ENCODE measurements at places on chromosomes 6 and 20.
A peak's percentile ranks its signal among the peaks of the same experiment; 100 is the strongest.

DNA sequence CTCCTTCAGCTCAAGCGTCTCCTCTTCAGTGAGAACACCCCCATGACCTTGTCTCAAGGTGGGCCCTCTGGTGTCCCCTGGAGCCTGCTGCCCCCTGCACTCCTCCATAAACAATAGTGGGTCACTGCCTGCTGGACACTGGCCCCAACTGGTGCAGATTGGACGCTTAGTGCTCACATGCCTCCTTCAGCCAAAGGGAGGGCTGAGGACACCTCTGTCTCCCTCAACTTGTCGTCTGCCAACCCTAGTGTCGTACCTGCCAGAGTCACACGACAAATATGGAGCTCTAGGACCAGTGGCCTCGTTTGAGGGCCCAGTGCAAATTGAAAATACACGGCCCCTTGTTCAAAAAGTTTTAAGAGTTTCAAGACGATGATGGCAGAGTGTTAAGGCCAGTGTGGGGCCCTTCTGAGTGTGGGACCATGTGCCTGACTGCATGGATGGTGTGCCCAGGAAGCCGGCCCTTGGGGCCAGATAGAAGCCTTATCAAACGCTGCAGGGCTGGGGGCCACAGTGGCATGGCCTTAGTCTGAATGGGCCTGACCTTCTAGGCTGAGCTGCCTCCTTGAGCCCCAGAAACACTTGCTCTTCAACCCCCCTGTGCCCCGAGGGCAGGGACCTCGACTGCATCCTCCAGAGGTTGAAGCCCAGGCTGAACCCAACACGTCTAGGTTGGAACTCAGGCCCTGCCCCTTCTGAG is 20.1 kb downstream of the APCDD1L start:
- no peak for DNase-seq
- no peak overlapping the region for H3K27ac ChIP-seq
- no peaks in the 10 kb centered on the region for H3K36me3 ChIP-seq
- no peaks in the 10 kb centered on the region for H3K27me3 ChIP-seq
- no peak overlapping the region for H3K4me3 ChIP-seq
- no peaks in the 10 kb centered on the region for H3K4me1 ChIP-seq

DNA sequence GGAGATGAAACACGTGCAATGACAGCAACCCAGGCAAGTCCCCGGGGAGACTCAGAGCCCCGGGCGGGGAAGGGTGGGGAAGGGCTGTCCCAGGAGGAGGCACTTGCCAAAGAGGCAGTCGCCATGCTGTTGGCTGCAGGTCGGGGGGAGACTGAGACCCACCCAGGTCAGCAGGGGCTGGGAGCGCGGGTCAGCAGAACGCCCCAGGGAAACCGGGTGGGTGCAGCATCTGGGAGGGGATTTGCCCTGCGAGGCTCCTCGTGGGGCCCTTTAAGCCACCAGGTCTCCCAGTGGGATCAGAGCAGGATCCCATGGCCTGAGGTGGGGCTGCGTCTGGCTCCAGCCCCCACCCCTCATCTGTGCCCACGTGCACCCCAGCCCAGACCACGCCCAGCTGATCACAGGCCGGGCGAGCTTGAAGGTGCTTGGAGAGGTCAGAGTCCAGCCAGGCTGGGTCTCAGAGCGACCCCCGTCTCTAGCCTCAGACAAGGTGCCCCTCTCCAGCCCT is 65.5 kb downstream of the YTHDF1 start:
- no peak overlapping the region for H3K27ac ChIP-seq
- no peak for DNase-seq
- no peaks in the 10 kb centered on the region for H3K4me1 ChIP-seq
- no peaks in the 10 kb centered on the region for H3K27me3 ChIP-seq

DNA sequence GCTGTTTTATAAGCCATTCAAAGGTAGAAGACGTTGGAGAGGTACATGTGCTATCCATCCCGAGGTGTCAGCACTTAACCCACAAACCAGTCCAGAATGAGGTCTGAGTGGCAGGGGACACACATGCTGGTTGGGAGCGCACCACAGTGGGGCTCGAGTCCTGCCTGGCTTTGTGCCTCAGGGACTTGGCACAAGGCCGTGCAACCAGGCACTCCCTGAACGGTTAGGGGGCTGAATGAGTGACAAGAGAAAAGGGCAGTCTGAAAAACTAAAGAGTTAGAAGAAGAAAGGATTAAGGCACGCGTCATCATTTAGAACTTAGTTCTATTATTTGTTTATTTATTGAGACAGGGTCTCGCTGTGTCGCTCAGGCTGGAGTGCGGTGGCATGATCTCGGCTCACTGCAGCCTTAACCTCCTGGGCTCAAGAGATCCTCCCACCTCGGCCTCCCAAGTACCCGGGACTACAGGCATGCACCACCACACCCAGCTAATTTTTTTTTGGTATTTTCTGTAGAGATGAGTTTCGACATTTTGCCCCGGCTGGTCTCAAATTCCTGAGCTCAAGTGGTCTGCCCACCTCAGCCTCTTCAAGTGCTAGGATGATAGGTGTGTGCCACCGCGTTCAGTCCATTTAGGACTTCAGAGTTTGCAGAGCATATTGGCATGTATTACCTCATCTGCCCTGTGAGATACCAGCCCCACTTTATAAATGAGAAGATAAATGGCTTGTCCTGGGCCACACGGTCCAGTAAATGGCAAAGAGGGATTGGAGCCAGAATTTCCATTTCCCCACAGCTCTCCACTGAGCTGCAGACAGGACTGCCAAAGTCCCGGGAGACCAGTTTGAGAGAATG is 47.4 kb upstream of the IRF4 start:
- H3K4me3 ChIP-seq, result no peak overlapping the region
- no peak for DNase-seq
- H3K4me1 ChIP-seq, result peaks cover 4% of the 10 kb centered on the region
- H3K27ac ChIP-seq, result no peak overlapping the region
- no peaks in the 10 kb centered on the region for H3K27me3 ChIP-seq
- H3K36me3 ChIP-seq, result no peaks in the 10 kb centered on the region

- no peak overlapping the region for H3K27ac ChIP-seq
- H3K36me3 ChIP-seq, result no peaks in the 10 kb centered on the region
- peaks cover 4% of the 10 kb centered on the region for H3K4me1 ChIP-seq
- no peaks in the 10 kb centered on the region for H3K27me3 ChIP-seq
Measured at GRCh38 chr6:134034961-134035822, 17.2 kb downstream of the SLC2A12 start.

DNA sequence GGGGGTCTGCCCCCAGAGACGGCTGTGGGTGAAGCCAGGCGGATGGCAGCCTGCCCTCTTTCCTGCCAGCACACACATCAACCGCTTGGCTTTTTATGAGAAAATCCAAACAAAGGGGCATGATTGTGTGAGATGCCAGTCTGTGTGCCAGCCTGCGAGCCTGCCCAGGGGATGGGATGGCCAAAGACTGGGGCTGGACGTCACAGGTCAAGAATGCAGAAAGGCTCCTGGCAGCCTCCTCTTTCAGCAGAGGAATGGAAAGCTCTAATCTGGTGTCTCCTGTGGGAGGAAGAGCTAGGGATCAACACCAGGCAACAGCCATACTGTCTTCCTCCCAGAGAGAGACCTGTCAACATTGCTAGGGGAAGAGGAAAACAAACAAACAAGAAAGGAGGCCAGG is 15.8 kb downstream of the TUBB2B start:
- H3K4me1 ChIP-seq, result no peaks in the 10 kb centered on the region
- H3K27ac ChIP-seq, result no peak overlapping the region
- H3K36me3 ChIP-seq, result no peaks in the 10 kb centered on the region

GRCh38 chr6:5540370-5540769 is 279.1 kb downstream of the FARS2 start:
- H3K27me3 ChIP-seq, result no peaks in the 10 kb centered on the region
- no peak for DNase-seq
- H3K4me1 ChIP-seq, result no peaks in the 10 kb centered on the region
- H3K36me3 ChIP-seq, result no peaks in the 10 kb centered on the region
- no peak overlapping the region for H3K4me3 ChIP-seq

DNA sequence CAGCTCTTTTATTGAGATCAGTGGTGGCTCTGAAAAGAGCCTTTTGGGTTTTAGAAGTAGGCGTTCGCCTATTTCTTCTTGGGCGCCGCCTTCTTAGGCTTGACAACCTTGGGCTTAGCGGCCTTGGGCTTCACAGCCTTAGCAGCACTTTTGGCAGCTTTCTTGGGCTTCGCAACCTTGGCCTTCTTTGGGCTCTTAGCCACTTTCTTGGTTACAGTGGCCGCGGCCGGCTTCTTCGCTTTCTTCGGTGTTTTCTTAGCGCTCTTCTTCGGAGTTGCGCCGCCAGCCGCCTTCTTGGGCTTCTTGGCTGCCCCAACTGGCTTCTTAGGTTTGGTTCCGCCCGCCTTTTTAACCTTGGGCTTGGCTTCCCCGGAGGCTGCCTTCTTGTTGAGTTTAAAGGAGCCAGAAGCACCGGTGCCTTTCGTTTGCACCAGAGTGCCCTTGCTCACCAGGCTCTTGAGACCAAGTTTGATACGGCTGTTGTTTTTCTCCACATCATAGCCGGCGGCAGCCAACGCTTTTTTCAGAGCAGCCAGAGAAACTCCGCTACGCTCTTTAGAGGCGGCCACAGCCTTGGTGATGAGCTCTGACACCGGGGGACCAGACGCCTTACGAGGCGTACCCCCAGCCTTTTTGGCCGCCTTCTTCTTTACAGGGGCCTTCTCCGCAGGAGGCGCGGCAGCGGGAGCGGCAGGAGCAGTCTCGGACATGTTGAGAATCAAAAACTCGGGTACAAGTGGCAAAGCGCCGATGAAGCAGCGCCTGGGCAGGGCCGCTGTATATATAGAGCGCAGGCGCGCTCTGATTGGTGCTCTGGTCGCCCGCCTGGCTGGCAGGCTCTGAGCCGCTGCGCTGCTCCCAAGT is 31.3 kb upstream of the HFE start:
- no peaks in the 10 kb centered on the region for H3K27me3 ChIP-seq
- DNase-seq, result peak; percentile 94
- H3K27ac ChIP-seq, result peak overlapping the region; percentile 96
- H3K4me1 ChIP-seq, result no peaks in the 10 kb centered on the region
- no peaks in the 10 kb centered on the region for H3K36me3 ChIP-seq

GRCh38 chr20:32494483-32495216 is 90.5 kb downstream of the NOL4L start:
- H3K27me3 ChIP-seq, result no peaks in the 10 kb centered on the region
- DNase-seq, result no peak
- H3K27ac ChIP-seq, result no peak overlapping the region
- no peak overlapping the region for H3K4me3 ChIP-seq

- no peak for DNase-seq
- H3K4me1 ChIP-seq, result peaks cover 44% of the 10 kb centered on the region
- H3K36me3 ChIP-seq, result peaks cover 18% of the 10 kb centered on the region
- no peaks in the 10 kb centered on the region for H3K27me3 ChIP-seq
- H3K27ac ChIP-seq, result peak overlapping the region; percentile 98
Measured at GRCh38 chr20:32208499-32209154, 947 bp downstream of the POFUT1 start.

DNA sequence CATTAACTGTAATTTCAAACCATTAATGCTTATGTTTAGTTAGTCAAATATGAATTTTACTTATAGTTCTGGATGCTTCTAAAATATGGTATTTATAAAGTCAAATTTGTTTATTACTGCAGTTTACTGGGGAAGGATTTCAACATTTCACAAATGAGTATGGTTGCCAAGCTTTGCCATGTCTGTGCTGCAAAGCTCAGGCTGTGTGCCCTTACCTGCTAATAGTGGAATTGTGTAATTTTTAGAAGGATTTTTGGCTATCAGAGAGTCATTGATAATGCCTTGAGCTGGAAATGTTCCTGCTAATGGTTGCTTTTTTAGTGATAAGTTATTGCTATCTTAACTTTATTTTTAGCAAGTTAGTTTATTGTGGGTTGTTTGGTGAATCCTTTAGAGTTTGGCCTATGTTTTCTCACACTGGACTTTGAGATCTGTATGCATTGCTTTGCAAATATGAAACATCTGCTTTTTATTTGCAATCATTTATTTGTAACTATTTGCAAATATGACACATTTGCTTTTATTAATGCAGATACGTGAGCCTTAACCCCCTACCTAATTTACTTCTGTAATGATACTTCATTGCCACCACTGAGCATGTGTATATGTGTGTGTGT is 105.8 kb downstream of the CD109 start:
- no peaks in the 10 kb centered on the region for H3K27me3 ChIP-seq
- H3K4me3 ChIP-seq, result no peak overlapping the region
- DNase-seq, result no peak
